Brain (organoid and tissue), 16 donors: ENCODE measurements at places on chromosomes 4 and X.
A peak's percentile ranks its signal among the peaks of the same experiment; 100 is the strongest.

DNA sequence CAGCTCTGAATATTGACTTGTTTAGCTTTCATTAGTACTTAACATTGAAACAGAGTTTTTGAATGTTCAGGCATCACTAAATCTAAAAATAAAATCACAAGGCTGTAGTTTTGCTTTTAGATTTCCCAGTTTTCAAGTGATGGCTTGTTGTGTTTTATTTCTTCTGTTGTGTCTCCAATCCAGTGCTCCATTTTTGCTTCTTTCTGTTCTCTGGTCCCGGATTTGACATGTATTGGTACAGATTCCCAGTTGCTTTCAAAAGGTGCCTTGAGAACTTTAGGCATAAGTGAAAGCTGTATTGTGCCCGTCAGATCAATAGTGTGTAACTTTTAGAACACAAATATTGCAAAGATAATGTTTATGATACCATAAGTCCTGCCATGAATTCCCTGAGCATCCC lies 53.2 kb downstream of the ARHGAP10 start:
- DNase-seq: no peak

GRCh38 chr4:153501578-153501977 lies 35.4 kb downstream of the TMEM131L start:
- DNase-seq: no peak

DNA sequence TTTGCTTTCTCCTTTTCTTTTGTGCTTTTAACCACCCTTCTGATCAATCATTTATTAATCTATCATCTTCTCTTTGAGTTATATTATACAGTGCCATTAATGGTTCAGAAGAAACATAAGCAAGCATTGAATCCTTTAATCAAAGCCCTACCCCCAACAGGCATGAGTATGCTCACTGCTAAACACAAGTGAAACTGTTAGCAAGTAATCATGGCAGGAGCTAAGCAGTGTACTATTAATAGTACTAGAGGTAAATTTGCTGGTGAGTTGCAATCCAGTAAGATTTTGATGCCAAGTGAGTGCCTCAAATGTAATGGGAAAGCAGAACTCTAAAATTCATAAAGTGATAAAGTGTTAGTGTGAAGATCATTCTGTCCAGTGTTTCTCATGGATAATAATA lies 57.2 kb downstream of the FNIP2 start:
- no peak for DNase-seq

DNA sequence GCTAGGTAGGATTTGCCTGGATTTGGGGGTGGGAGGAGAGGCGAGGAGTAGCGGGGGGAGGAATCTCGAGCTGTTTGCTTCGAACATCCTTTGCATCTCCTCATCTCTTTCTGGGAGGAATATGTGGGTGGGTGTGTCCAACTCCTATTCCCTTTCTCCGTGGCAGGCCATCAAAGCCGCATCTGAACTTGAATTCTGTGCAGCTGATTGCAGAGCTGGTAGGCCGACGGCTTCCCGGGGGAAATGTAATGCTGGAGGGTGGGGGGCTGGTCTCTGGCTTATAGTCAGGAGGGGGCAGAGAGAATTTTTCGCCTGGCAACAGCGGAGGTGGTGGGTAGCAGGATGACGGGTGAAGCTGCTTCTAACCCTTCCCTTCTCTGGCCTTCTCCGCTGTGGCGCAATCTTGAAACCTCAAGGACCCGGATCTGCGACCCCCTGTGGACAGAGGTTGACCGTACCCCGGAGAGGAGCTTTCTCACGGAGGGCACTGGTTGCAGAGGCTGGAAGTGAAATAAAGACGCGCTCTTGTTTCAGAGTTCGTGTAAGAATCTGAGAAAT lies 628 bp downstream of the ZCCHC12 start:
- peak; percentile 31 for DNase-seq

- DNase-seq: no peak
Observed at GRCh38 chr4:22486276-22486675, 29.6 kb downstream of the ADGRA3 start.

DNA sequence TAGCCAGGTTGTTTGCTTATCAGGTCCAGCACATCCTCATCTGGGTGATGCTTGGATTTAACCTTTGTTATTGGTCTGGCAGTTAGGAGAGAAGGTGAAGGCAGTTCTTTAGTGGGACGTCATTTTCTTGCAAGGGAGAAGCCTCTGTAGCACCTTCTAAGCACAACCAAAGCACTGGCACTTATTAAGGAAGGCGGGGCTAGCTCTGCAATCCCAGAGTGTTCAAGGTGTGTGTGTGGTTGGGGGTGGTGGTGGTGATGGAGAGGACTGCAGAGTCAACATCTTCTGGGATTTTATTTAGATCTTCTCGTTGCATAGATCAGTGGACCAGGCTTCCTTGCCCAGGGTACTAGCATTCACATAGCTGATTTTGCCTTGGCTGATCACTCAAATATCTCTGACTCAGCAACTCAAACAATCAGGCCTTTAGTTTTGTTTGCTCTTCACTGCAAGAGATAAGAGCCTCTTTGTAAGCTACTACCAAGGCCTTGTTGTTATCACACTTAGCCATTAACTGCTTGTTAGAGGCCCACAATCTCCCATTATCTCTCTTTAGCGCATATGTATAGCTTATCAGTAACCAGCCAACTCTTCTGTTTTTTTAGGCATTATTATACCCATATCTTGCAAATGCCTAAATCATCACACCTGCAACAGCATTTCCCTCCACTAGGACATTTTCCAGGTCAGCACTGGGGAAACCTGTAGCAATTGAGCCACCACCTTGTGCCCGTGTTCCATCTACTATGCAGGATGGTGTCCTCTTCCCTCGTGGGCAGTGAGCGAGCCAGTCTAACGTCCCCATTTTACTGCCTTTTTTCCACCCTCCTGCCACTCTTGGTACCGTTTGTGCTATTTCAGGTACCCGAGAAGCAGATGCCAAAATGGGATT lies 36.5 kb upstream of the LINC00632 start:
- DNase-seq: no peak

DNA sequence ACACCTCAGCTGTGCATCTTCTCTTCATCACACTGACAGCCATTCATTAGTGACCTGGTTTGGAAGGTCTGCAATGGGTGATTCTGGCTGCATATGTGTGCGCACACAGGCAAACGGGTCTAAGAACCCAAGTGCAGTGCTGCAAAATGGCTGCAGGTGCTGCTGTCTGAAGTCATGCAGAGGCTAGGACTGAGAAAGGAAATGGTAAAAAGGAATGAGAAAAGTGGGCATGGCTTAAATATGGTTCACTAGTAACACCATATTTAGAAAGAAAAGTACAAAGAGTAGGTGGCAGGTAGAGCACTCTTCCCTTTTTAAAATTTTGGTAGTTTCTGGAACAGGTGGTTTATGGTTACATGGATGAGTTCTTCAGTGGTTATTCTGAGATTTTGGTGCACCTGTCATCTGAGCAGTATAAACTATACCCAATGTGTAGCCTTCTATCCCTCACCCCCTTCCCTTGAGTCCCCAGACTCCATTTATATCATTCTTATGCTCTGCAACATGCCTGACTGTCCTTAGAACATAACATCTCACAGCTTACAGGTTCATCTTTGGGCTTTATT lies 78.4 kb downstream of the CCNG2 start:
- DNase-seq: no peak

DNA sequence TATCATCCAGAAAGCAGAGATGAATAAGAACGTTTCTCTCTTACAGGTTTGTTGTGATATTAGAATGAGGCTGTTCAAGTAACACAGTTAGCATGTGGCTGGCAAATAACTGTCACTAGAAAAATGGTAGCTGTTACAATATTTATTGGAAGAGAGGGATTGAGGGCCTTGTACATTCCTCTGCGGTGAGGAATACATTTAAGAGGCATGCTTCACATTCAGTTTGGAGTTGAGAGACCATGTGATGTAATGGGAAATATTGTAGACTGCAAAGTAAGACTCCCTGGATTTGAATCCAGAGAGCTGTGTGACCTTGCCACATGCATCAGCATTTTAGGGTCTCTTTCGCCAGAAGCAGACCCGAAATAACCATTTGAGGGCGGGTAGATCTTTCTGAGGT lies 104.8 kb upstream of the KIT start:
- no peak for DNase-seq

GRCh38 chr4:99321241-99322191 lies at the start of gene ADH1B:
Gene ADH1B (minus strand): TSS chr4:99321401. CDS start chr4:99321331, 70 bp downstream.
- no peak for DNase-seq

DNA sequence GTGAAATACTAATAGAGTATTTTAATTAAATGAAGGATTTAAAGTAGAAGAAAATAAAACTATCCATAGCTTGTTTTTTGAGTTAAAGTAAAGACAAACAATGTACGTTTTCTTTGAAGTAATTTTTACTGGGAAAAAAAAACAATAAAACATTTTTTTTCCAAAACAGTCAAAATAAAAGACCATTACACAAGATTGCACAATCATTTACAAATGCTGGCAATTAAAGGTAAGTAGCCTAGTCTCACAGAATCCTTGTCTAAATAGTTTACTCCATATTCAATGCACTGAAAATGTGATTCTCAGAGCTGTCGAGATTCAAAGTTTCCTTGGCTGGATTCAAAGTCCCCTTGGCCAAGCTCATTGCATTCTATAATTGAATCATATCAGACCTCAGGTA lies 21.2 kb downstream of the C4orf54 start:
- DNase-seq: no peak

DNA sequence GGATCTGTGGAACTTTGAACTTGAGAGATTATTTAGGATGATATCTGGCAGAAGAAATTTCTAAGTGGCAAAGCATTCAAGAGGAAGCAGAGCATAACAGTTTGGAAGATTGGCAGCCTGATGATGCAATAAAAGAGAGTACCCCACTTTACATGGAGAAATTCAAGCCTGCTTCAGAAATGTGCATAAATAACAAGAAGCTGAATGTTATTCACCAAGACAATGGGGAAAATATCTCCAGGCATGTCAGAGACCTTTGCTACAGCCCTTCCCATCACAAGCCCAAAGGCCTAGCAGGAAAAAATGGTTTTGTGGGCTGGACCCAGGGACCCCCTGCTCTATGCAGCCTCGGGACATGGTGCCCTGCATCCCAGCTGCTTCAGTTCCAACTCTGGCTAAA lies 420.8 kb downstream of the DTHD1 start:
- DNase-seq: no peak

DNA sequence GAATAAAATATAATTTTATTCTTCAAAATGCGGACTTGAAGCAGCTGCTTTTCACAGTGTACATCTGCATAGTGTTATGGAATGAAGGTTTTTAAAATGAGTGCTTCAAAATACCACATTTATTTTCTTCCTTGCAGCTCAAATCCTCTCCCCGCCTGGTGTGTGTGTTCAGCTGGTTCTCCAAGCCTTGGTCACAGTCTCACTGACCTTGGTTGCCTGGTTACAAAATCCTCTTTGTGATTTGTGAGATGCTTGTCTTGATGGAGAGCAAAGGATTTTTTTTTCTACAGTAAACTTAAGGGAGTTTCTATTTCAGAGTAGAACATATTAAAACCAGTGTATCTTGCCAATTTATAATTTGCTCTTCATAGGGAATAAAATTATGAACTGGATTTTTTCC lies 139.2 kb downstream of the PCDH18 start:
- peak; percentile 84 for DNase-seq

GRCh38 chrX:1507511-1508463 lies 29.2 kb downstream of the P2RY8 start:
- DNase-seq: no peak
